ENCODE measurements at places on chromosomes 1 and 21.

DNA sequence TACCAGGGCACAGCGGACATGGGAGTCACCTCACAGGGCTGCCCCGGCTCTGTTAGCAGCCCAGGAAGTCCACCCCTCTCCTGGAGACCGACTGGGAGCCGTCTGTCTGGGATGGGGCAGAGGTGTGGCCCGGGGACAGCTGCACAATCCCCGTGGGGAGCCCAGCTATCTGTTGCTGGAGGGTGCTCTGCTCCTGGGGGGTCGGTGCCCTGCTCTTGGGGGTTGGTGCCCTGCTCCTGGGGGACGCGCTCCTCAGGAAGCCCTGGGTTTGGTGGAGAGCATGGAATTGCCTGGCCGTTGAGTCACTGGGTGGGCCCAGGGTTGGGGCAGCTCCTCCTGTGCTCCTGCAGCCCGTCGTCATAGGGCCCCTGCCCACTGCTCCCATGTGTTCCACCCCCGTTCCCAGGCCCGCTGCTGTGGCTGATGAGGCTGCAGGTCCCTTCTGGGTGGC lies 39.3 kb downstream of the AGPAT3 start:
- DNase-seq: no peak

- no peak for DNase-seq
These were observed 84.1 kb downstream of the TAS1R2 start for GRCh38 chr1:18775341-18775740.

DNA sequence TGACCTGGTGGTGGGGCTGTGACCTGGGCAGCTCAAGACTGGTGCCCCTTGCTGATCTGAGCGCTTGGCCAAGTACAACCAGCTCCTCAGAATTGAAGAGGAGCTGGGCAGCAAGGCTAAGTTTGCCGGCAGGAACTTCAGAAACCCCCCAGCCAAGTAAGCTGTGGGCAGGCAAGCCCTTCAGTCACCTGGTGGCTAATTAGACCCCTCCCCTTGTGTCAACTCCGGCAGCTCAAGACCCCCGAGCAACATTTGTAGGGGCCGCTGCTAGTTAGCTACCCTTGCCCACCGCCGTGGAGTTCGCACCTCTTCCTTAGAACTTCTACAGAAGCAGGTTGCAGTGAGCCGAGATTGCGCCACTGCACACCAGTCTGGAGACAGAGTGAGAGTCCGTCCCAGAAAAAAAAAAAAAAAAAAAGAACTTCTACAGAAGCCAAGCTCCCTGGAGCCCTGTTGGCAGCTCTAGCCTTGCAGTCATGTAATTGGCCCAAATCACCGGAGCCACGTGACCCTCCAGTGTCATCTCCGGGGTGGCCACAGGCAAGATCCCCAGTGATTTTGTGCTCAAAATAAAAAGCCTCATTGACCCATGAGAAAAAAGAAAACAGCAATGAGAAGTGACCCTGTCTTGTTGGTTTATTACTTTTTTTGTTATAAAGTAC lies 39.3 kb upstream of the LGALS8 start:
- no peak for DNase-seq

DNA sequence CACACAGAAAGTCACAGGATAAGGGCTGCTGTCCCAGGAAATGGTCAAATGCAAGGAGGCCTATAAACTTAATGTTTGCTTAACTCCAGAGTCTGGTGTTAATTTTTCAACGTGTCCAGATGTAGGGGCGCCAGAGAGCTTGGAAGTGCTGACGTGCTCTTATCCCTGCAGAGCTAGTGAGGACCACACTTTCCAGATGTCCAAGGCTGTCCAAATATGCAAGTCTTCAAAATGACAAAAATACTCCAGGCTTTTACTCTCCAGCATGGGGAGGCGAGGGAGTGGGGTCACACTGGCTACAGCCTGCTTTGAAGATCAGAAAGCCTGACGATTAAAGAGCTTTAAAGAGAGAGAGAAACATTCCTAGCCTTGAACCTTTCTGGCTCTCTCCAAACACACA lies 57.6 kb downstream of the ABCA4 start:
- no peak for DNase-seq

DNA sequence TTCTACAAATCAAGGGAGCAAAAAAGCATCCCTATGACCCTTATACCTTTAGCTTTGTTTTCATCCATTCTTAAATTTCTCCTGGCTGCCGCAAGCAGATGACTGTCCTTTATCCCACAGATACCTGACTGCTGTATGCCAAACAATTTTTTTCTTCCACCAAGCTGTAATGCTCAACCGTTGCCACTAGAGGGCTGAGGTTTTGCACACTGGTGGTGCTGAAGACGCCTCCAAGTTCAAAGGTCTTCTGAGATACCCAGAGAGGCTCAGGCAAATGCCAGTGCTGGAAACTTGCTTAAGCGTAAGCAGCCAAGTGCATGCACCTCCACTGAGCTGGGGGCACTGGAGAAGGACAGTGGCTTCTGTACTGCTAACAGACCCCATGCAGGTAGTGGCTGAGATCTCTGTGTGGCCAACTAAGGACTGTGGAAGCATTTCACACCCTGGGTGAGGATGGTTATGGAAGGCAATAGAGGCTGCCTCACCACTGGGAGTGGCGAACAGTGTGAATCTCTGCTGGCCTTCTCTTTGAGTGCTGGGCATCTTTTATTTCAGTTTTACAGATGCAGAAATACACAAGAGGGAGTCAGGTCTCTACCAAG lies 28.5 kb downstream of the CNIH3 start:
- peak; percentile 6 for DNase-seq

DNA sequence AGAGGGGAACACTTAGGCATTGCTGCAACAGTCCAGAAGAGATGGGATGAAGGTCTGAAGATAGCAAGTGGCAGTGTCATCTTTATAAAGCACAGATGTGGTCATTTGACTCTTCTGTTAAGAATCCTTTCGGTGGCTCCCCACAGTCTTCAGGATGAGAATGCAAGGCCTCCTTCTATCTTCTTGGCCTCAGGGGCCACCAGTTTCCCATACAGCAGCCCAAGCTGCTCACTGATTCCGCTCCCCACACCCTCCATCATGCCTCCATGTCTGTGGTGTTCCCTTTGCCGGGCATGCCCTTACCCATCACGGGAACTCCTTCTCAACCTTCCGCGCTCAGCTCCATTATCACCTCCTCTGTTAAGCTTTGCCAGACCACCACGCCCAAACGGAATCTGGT lies 16.1 kb upstream of the MFSD2A start:
- no peak for DNase-seq

DNA sequence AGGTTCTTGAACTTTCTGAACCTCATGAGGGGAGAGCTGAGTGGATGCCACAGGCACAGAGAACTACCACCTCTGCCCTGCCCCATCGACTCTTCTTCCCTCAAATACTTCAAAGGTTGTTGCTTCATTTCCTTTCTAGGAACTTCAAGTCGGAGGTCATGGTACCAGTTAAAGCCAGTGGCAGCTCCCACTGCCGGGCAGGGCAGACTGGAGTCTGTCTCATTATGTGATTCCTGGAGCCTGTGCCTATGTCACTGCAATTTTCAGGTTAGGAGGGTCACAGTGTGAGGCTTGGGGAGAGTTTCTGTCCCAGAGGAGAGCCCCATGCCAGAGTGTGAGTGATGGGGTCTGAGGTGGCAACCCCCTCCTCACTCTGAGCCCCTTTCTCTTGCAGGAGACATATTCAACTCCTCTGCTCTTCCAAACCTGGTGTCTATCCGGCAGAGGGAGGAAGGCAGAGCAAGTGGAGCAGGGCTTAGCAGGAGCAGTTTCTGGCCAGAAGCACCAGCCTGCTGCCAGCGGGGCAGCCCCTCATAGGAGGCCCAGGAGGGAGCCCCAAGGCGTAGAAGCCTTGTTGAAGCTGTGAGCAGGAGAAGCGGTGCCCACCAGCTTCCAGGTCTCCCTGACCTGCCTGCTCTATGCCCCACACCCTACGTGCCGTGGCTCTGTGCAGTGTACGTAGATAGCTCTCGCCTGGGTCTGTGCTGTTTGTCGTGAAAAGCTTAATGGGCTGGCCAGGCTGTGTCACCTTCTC lies 29.3 kb downstream of the CAMK1G start:
- DNase-seq: no peak

- no peak for DNase-seq
These were observed 36.4 kb downstream of the ELK4 start for GRCh38 chr1:205595435-205595834.

DNA sequence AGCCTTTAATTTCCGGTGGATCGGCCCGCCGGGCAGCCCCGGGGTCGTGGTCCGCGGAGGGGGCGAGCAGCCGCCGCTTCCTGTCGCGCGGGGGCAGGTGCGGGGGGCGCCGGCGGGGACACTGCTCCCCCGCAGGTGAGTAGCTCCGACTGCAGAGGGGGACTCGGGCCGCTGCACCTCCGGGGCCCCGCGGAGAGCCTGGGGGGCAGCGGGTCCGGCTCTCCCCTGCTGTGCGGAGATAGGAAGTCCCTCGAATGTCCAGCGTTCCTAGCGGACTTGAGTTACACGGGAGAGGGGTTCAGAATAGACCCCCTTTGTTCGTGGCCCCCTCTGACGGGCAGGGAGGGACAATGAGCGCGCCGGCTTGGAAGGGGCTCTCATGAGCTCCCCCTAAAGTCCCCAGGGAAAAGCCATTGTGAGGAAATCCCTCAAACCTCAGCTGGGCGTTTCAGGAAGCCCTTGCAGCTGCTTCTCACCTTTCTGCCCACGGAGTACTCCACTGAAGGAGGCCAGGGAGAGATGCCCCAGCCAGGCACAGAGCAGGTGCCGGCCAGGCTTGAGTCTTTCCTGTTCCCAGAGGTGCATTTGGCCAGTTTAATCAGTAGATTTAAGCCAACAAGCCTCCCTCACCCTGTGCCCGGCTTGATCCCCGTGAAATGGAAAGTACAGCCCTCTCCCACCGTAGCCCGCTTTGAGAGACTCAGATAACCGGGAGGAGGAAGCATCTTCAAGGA lies 925 bp downstream of the PDE9A start:
- DNase-seq: peak; percentile 68

- no peak for DNase-seq
These were observed 72.9 kb downstream of the UCHL5 start for GRCh38 chr1:192986110-192986747.

DNA sequence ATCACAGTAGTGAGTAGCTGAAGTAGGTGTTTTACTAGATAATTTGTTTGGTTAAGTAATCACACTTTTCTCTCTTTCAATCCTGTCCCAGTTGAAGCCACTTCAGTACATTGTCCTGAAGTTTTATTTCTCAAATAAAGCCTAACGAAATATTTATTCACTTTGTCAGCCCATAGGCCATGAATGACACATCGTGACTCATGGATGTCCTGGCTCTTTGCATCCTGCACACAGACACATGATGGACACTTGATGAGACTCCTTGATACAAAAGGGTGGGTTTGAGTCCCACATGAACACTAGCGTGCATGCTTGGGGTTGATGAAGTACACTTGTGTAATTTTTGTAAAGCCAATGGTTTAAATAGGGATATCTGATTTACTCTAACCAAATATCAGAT lies 22.7 kb upstream of the LAMC2 start:
- no peak for DNase-seq

- DNase-seq: no peak
These were observed 65.7 kb upstream of the FCGR2A start for GRCh38 chr1:161439280-161440232.

DNA sequence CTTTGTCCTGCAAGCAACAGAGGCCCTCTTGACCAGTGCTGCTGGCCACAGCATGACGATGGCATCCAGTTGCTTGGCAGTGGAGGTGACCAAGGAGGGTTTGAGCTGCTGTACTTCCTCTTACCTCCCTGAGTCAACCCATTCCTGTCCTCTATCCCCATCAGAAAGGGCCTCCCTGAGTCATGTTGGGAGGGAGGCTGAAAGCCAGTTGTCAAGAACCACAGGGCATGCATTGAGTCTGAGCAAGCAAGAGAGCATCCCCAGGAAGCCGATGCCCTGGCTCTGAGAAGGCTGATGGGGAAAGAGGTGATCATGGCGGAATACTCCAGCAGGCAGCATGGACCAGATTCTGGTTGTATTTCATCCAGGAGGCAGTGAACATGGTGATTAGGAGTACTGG lies 69.6 kb downstream of the LACTBL1 start:
- DNase-seq: no peak

DNA sequence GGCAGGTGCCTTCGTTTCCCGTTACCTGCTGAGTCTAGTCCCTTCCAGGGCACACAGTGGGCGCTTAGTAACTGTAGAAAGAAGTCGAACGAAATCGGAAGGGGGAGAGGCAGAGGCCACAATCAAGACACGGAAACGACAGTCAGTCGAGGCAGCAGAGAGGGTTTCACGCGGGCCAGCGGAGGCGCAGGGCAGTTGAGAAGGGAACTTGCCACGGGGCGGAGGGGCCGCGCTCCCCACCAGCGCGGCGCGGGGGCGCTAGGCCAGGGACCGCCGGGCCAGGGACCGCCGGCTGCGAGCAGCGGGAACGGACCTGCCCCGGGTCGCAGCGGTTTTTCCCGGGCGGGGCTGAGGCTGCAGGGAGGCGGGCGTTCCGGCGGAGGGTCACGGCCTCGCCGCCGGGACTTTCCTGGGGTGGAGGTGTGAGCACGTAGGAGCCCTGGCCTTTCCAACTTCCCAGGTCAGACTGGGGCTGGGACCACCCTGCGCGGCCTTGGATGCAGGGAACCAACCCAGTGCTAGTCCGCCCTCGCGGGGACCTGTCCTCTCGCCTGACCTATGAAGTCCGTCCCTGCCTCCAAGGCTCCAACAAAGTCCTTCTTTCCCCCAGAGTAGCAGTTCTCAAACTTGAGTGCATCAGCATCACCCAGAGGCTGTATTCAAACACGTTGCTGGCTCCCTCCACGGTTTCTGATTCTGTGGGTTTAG lies 150.1 kb upstream of the FGGY start:
- no peak for DNase-seq

- no peak for DNase-seq
These were observed 17.2 kb downstream of the GPR3 start for GRCh38 chr1:27409669-27410068.

GRCh38 chr1:59682396-59683080 lies 132.2 kb upstream of the HOOK1 start:
- no peak for DNase-seq

- no peak for DNase-seq
These were observed 167.9 kb upstream of the ZC3H12A start for GRCh38 chr1:37306461-37306860.

DNA sequence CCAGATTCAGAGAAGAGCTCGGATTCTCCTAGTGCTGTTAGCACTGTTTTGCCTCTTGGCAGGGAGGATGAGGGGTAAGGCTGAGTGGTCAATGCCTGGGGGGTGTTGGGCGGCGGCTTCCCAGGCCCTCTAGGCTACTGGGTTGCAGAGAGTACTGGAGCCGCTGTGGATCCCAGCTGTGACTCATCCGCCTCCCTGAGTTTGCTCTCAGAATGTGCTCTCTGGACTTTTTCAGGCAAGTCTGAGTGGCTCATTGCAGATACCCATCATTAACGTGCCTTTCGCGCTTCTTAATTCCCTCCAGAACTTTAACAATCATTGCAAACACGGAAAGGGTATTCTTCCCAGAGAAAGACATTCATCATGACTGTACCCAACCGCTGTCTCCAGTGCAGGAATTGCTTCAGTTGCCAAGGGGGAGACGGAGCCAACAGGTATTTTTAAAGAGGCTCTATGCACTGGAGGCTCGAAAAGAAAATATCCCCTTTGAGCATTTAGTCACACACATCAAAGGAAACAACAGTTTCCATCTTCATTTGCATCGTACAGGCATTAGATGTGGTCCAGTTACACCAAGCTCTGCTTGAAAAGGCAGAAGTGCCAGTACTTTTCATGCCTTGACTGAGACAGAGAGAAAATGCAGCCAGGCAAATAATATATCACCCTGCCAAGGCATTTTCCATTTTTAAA lies 14.4 kb upstream of the CAMTA1 start:
- no peak for DNase-seq

GRCh38 chr1:114696810-114697209 lies 1.5 kb upstream of the AMPD1 start:
- no peak for DNase-seq

All from NCI-H2107 (cell line).